BJ (cell line): ENCODE measurements at places on chromosomes 2 and 18. TPM values are rescaled to one million over a fixed set of nuclear protein-coding genes. Genes with fewer than 3 reads are reported as not detected.

The ITPRID2 gene
- 52.7 and 62.9 TPM in 2 replicates for polyA plus RNA-seq

The SCN7A gene
- polyA plus RNA-seq, result not detected in 2 replicates

The ALPP gene
- polyA plus RNA-seq, result not detected in 2 replicates

The COLEC12 gene
- 41.1 and 55.1 TPM in 2 replicates for polyA plus RNA-seq

The OTOS gene
- polyA plus RNA-seq, result not detected in 2 replicates

The RTP5 gene
- not detected in 2 replicates for polyA plus RNA-seq

The GCG gene
- polyA plus RNA-seq, result not detected in 2 replicates

The COBLL1 gene
- polyA plus RNA-seq, result 34.2 and 56.2 TPM in 2 replicates

The C2orf81 gene
- 0.18 and 0.67 TPM in 2 replicates for polyA plus RNA-seq

DNA sequence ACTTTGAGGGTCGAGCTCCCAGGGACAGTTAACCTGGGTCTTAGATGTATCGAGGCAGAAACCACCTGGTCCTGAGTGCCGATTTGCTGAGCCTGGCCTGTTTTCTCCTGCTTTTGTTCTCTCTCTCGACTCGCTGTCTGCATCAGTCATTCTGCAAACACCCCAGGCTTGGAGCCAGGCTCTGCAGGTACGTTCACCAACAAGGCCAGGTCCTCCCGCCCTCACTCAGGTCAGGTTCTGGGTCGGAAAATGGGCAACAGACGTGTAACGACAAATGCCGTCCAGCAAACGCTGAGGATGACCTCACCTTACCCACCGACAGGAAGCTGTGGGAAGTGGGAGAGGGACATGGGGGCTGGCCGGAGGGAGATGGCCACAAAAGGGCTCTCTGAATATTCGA lies 57.7 kb upstream of the PXDN start:
- DNase-seq, result no peak

- no peak for DNase-seq
These were observed 12.1 kb upstream of the GAL3ST2 start for GRCh38 chr2:241764275-241765241.

DNA sequence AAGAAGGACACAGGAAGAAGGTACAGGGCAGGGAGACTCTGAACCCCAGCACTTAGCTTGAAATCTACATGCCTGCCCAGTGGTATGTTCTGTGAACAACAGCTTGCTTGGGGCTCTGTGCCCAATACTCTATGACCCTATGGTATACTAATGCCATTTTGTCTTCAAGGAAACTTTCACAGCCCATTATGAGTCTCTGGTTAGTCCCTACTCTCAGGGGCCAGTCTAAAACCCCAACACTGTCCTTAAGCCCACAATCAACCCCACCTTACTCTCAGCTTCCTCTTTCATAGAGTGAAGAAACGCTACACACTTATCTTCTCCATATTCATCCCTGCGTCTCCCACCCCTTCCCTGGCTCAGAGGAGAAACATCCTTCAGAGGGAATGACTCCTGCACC lies 16.0 kb downstream of the NEB start:
- DNase-seq, result no peak

DNA sequence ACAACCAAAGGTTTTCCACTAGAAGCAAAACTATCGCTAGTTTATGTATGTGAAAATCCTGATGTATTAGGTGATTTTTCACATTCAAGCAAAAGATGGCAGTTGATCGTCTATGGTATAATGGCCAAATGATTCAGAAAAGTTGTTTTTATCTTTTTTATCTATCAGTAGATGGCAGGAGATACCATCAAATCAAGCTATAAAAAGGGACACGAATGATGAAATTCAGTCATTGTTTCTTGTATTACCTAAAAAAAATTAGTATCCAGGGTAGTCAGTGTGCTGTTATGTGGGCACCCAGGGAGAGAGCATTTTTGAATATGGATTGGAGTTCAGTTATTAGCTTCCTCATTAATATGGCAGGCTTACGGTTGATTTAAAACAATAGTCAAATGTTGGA lies 22.9 kb upstream of the CAVIN2 start:
- DNase-seq, result no peak

- DNase-seq, result no peak
These were observed 152.6 kb upstream of the MEX3C start for GRCh38 chr18:51350081-51350480.

DNA sequence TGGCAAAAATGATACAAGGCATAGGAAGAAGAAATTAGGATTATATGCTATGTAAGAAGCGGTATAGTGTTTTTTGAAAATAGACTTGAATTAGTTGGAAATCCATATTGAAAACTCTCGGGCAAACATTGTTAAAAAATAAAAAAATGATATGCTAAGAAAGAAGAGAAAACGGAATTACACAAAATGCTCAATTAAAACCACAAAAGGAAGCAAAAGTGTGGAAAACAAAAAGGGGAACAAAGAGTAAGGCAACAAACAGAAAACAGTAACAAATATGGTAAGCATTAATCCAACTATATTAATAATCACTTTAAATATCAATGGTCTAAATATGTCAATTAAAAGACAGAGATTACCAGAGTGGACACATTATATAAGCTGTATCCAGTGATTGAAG lies 58.4 kb downstream of the TXNL1 start:
- DNase-seq, result no peak

DNA sequence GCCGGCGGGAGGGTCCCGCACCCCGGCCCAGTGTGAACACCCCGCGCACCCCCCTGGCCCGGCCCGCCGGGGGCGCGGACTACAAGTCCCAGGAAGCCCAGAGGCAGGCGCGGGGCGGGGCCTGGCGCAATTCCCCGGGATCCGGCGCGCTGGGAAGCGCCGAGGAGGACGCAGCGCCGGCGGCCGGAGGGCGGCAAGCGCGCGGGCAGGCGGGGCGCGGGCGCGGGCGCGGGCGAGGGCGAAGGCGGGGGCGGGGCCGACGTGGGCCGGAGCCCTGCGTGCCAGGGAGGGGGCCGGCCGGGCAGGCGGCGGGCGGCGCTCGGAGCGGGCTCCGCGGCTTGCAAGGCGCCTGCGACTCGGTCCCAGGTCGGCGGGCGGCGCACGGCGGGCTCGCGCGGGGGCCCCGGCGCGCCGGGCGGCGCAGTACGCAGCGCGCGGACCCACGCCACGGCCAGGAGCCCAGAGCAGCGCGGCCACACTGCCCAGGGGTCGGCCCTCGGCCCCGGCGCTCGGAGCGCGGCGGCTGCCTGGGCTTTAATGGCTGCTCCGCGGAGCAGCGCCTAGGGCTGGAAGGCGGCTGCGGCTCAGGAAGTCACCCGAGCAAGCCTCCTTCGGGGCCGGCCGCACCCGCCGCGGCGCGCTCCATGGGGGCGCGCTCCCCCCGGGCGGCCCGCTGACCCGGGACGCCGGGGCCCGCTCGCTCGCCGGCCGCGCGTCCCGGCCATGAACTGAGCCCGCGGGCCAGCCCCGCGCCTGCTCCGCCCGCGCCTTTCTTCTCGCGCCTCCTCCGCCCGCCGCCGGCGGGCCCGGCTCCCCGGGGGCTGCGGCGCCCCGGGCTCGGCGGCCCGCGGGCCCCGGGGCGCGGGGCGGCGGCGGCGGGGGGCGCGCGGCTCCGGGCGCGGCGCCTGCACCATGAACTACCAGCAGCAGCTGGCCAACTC lies at the start of gene AGAP1:
AGAP1 (plus strand) TSS at position 269 of the 941 bp plus-strand sequence.
- no peak for DNase-seq

GRCh38 chr2:236571145-236571544 lies 1.5 kb downstream of the ACKR3 start:
- no peak for DNase-seq

GRCh38 chr18:35180455-35180854 lies 60.4 kb upstream of the ZNF397 start:
- DNase-seq, result no peak

DNA sequence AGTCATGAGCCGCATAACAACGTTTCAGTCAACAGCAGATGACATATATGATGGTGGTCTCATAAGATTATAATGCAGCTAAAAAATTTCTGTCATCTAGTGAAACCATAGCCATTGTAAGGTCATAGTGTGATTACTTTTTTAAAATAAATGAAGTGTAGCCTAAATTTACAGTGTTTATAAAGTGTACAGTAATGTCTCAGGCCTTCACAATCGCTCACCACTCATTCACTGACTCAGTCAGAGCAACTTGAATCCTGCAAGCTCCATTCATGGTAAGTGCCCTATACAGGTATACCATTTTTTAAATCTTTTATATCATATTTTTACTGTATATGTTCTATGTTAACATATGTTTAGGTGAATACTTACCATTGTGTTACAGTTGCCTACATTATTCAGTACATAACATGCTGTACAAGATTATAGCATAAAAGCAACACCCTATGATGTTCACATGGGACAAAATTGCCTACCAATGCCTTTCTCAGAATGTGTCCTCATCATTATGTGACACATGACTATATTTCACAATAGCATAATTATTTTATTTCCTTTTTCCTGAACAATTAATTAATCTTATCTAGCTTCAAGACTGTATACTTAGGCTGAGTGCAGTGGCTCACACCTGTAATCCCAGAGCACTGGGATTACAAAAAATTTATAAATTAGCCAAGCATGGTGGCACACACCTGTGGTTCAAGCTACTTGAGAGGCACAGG lies 1115.9 kb upstream of the ZEB2 start:
- DNase-seq, result no peak

GRCh38 chr2:133530645-133531044 lies 37.6 kb downstream of the NCKAP5 start:
- no peak for DNase-seq

DNA sequence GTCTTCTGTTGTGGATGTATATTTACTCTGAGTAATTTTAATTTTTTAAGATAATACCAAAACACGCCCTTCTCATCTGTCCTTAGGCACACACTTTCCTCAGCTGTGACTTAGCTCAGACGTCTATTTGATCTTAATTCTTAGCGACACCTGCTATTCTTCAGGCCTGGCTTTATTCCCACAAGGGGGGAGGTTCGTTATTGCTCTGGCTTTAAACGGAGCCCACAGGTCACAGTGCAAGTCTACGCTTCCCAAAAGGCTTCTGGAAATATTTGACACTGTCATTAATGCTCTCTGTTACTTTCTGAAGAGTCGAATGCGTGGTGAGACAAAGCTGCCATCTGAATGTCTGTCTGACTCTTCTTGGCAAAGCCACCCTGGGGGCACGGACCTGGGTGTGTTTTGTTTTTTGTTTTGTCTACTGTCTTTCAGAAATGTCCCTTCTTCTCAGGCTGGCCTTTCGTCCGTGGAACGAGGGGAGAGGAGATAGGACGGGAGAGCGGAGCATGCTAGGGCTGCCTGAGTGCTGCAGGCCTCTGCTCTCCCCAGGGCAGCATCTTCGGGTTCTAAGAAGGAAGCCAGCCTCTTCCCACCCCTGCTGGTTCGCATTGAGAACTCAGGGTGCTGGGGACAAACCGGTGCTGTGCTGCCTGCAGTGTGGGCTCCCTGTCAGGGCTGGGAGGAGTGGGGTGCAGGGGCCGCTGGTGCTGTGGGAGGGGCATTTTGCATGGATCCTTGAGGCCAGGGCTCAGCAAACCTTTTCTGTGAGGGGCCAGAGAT lies 61.9 kb downstream of the ASAP2 start:
- no peak for DNase-seq

GRCh38 chr2:24920809-24921441 lies 888 bp upstream of the ADCY3 start:
- no peak for DNase-seq

GRCh38 chr2:221095356-221095755 lies 476.7 kb downstream of the EPHA4 start:
- DNase-seq, result no peak

- DNase-seq, result no peak
These were observed 27.8 kb downstream of the VAPA start for GRCh38 chr18:9941660-9942059.

DNA sequence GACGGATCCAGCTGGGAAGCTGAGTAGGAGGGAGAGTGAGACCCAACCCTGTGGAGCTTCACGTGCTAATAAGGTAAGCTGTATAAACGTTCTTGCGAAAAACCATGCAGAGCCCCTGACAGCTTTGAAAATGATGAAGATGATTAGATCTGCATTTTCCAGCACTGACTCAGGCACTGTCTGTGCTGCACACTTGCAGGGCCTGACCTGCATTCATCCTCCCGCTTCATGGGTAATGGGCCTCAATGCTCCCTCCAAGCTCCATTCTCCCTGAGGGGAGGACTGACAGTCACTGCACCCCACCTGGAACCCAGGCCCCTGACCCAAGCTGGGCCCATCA lies 205.4 kb downstream of the TMEM163 start:
- DNase-seq, result no peak

GRCh38 chr2:166957686-166958085 lies 69.4 kb downstream of the XIRP2 start:
- no peak for DNase-seq

DNA sequence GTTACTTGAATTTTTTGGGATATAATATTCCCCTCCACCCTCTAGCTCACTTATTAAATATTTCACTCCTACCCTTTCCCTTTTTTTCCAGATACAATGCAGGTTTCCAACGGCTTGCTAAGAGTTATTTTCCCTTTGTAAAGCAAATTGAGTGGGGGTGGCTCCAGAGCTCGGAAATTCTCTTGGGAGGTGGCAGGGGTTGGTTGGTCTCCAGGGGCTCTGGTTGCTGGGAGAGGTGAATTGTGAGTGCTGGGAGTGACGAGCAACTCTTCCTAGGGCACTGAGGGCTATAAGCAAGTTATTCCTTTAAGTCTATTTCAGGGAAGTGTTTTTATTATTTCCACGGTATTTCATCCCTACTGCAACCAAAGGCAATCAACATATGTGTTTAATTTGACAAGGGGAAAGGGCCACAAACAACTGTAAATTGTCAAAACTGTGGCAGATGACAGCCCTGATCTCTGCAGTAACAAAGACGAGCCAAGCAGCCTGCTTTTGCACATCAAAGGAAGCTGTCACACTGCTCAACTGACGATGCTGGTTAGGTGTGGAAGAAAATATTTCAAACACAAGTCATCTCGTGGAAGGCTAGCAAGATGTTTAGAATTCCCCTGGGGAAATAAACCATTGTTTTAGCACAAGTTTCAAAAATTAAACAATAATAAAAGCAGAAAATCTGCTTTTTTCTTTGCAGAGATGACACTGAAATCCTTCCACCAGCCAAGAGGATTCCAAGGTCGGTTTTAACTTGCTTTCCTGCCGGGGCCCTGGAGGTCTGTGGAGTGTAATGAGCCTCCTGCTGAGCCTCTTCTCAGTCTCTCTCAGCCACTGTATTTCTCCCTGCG lies 34.8 kb upstream of the ASXL2 start:
- no peak for DNase-seq

DNA sequence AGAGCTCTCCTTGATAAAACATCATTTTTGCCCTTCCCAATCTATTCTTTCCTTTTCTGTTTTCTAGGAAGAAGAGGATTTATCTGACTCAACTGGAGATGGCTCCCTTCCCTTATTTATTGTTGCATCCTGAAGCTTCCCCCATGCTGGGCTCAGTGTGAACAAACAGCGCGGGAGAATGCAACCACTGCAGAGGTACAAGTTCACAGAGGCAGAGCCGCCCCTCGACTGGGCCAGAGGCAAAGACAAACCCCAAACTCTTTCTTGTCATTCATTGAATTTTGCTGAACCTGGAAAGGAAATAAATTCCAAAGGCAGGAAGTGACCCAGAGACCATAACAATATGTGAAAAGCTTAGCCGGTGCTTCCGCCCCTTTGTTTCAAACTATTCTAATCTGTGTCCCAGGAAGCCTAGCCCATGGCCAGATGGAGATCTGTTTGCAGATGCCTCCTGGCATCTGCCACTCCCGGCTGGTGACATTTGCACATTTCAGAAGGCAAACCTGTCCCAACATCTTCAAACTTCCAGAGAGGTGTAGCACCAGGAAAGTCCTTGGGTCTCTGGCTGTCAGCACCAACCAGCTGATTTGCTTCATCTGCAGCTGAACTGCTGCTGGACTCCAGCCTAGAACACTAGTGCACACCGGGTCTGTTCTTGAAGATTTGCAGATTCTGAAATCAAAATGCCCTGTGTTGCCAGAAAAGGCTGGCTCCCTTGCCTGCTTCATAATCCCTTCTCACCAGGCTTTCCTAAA lies 79.4 kb upstream of the MAP4K3 start:
- DNase-seq, result no peak
